Umbilical cord (tissue), 2 donors: ENCODE measurements at places on chromosomes 1 and 21.
A peak's percentile ranks its signal among the peaks of the same experiment; 100 is the strongest.

- DNase-seq: peak; percentile 72
Observed at GRCh38 chr1:232260045-232260444, 369.9 kb downstream of the SIPA1L2 start.

DNA sequence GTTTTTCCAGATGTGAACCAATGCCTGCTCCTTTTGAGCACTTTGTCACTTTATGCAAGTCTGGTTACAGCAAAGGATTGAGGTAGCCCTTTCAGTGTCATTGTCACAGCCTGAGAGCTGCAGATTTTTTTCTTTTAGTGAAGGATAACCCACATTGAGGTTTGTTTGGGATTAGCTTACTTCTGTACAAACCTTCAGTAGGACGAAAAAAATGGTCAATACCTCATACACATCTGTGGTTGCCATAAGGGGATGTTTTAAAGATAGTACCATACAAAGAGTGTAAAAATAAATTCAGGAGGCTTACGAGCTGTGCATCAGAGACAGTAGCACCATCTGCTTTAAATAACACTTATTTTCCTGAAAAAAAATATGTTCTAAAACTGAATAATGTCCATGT is 566.0 kb downstream of the AJAP1 start:
- DNase-seq: no peak

- peak; percentile 49 for DNase-seq
Observed at GRCh38 chr1:234957330-234958065, 171.1 kb downstream of the TOMM20 start.

GRCh38 chr1:94677714-94678113 is 136.2 kb upstream of the F3 start:
- DNase-seq: no peak

DNA sequence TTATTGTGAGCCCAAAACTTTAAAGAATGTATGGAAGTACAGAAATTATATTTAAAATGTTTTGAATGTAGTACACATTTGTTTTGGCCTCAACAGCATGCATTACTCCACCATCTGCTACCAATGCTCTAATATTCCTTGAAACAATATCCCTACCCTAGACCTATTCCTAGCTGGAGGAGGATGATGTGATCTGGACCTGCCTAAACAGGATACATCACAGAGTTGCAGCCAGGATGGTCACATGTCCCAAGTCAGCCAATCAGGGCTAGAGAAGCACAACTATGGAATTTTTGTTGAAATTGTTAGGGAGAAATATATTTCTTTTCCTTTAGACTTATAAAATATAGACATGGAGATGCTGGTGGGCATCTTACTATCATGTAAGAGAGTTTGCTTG is 623.3 kb upstream of the NR5A2 start:
- DNase-seq: no peak

- DNase-seq: no peak
Observed at GRCh38 chr1:164667001-164667400, 108.0 kb downstream of the PBX1 start.

DNA sequence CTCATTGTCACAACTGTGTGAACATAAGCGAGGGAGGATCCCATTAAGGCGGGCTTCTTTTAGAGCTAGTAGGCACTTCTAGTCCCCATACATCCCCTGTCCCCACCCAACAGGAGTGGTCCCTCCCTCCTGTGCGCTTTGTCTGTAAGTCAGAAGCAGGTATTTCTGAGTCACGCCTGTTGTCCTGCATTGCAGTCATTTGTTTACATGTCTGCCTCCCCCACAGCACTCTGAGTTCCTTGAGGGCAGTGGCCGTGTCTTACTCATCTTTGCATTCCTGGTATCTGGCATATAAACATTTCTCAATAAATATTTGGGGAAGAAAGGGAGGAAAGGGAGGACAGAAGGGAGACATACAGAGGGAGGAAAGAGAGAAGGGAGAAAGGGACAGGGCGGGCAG is 40.3 kb downstream of the PLEKHA6 start:
- peak; percentile 75 for DNase-seq

DNA sequence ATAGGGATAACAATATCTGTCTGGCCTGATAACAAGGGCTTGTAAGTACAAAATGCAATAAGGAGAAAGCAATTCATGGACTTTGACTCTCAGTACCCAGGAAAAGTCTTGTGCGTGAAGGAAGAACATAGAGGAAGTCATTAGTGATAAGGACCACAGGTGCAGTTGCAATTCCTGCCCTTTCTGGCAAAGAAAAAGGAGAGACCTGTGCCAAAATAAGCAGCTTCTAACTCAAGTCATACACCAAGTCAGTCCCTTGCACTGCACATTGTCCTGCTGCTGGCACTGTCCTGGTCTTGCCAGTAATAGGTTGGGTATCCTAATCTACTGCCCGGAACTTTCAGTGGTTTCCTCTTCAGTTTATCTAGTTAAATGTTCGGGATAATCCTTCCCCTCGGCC is 14.8 kb upstream of the SOD1 start:
- DNase-seq: no peak

- DNase-seq: no peak
Observed at GRCh38 chr1:173568483-173568882, 34.4 kb downstream of the SLC9C2 start.

DNA sequence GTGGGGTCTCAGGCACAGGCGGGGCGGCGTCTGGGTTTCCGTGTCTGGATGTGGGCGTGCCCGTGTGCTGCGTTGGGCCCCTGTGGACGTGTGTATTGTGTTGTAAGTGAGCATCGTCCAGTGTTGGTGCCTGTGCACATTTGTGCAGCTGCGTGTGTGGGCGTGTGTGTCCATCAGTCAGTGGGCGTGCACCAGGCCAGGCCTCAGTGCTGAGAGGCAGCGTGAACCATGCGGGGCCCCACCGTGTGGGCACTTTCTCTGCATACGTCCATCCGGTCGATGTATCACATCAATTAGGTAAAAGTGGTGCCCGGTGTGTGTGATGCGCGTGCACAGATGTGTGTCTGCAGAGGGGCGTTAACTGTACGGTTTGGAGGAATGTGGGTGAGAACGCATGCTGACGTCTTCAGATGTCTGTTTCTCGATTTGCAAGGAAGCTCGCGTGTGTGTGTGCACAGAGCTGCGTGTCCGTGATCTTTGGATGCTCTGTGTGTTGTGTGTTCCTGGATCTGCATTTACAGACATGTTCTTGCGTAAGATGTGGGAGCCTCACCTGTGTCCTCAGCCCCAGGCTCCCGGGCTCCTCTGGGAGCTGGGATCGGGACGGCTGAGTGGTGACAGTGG is 24.6 kb downstream of the AGRN start:
- no peak for DNase-seq

DNA sequence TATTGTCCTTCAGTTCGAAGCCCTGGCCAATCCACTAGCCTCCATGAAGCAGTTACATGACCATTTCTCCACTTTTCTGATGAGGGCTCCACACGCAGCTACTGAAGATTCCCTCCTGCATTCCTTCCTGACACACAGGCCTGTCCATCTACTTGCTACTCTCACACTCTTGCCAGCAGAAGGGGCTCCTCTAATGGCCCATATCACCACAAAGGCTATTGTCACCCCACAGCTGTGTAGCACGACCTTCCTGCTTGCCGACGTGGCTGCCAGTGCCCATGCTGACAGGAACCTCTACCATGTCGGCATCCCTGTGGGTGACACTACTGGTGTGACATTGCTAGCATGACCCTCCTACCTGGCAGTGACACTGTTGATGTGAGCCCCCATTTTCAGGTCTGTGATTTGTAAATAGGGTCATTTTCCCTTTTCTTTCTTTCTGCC is 1528.6 kb upstream of the TPTE start:
- no peak for DNase-seq

DNA sequence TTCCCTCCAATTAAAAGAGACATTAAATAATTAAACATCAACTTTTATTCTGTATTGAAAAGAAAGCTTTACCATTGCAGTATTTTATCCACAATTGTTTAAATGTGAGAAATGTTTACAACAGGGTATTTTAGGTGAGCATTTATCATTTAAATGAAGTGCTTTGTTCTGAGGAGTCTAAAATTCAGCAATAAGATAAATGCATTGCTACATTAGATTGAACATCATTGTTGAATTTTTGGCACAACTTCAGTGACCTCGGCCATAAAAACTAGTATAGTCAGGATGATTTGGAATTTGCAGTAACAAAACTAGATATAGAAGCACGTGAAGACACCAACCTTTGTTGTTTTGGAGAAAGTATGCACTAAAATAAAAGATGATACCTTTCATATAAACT is 692.9 kb downstream of the USP25 start:
- DNase-seq: no peak

DNA sequence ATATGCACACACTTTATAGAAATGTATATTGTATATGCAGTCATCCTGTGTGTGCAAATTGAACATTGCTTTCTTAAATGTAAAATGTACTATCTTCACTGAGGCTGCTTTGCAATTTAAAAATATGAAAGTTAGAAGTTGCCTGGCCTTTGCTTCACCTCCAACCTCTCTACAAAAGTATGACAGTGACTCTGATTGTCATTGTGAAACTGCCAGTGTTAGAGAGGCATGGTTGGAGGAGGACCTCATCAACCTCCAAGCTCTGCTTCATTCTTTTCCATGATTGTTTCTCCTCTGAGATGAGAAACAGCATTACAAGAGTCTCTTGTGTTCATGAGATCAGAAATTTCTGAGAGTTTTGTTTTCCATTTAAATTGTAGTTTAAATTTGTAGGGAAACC is 185.5 kb downstream of the ZC3H11B start:
- no peak for DNase-seq

DNA sequence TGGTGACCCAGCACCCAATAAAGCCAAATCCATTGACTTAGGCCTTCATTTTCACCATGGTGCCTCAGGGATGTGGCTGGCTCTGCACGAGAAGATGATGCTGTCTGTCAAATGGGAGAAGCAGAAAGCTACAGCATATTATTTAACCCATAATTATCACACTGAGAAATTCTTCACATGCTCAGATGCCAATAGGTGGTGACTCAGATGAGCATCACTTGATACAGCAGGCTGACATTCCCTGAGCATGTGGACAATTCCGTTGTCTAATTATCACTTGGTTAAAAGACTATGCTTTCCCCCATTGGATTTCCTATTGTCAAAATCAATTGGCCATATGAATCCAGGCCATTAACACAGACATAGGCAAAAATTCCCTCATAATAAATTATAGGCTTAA is 44.0 kb upstream of the HSD3B1 start:
- no peak for DNase-seq

DNA sequence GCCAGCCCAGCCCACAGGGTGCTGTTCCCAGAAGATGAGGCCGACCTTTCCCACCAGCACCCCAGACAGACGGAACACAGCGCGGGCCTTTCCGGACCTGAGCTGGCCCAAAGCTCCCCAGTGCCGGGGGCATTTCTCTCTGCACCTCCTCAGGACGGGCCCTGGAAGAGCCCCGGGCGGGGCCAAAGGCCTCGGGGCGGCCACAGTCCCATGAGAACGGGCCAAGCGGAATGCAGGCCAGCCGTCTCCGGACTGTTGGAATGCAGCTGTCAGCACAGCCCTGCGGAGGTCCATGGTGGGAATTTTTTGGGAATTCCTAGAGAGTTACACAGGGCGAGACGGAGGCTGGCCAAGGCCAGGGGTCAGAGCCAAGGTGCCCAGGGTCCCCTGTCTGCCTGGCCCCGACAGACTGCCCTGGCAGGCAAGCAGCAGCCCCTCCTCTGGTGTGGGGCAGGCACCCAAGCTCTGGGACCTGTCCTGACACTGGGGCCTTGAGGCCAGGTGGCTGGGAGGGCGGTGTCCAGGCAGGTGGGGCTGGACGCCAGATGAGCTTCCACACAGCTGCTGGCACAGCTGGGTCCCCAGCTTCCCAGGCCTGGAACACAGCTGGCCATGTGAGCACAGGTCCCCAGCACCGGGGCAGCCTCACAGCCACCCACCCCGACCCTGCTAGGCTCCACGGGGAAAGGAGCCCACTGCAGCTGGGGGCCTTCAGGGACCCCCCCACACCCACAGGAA is 63.0 kb downstream of the MEGF6 start:
- no peak for DNase-seq

DNA sequence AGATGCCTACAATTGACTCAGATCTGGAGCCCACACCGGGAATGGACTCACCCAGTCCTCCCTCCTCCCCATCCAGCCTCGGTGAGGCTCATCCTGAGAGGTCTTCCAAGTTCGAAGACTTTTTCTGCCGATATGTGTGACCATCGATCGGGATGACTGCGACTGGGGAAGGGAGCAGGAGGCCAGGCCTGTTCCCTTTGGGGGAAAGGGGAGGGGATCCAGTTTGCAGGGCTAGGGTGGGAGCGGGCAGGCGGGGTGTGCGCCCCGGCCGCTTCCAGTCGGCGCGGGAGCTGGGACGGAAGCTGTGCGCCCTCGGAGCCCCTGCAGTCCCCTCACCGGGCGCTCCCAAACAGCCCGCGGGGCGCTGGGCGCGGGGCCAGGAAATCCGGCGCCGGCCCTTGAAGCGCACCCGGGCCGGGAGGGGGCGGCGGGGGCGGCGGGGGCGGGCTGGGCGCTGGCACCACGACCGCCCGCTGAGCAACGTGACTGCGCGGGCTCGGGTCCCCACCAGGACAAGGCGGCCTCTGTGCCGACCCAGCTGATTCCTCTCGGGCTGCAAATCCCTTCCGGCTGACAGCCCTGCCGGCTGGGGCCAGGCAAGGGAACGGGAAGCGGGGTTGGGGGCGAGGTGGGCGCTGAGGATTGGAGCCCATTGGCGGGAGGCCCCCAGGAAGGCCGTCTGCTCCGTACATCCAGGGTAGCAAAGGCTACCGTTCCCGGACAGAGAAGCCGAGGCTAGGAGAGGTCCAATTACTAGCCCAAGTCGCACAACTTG is 103.9 kb downstream of the EBNA1BP2 start:
- no peak for DNase-seq

DNA sequence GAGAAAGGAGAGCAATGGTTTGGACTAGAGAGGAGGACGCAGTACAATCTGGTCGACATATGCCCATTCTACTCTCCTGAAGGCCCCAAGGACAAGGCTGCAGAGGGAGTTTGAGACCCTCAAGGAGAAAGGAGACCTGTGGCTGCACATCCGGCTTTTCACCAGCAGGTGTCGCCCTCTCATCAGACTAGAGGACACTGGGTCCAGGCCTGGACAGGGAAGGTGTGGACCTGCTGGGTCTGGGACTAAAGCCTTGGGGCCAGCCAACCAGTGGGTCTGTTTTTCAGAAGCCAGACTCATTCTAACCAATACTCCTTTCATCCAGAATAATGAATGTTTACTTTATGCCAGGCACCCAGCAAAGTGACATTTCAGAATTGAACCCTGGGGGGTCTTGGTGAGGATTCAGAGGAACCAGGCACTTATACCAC is 5.0 kb downstream of the SRARP start:
- DNase-seq: peak; percentile 83

DNA sequence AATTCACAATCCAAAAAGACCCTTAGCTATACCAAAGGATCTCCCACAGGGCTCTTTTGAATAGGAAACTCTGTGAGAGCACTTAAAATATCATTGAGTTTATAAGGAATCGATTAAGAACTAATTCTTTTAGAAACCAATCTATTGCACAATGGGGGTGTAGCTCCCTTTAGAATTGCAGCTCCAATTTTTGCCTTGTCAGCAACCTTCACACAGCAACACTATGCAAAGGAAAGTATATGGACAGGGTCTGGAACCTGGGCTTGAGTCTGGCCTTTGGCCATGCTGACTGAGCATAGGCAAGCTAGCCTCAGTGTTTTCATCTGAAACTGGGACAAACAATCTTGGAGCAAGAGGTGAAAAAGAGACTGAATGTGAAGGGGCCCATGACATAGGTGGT is 17.2 kb upstream of the FAM78B start:
- no peak for DNase-seq

- no peak for DNase-seq
Observed at GRCh38 chr1:245129319-245130240, 25.2 kb upstream of the KIF26B start.
